ENCODE measurements at places on chromosomes 3 and 15.

GRCh38 chr3:9750556-9751411 is 1.0 kb downstream of the OGG1 start:
- DNase-seq = no peak

DNA sequence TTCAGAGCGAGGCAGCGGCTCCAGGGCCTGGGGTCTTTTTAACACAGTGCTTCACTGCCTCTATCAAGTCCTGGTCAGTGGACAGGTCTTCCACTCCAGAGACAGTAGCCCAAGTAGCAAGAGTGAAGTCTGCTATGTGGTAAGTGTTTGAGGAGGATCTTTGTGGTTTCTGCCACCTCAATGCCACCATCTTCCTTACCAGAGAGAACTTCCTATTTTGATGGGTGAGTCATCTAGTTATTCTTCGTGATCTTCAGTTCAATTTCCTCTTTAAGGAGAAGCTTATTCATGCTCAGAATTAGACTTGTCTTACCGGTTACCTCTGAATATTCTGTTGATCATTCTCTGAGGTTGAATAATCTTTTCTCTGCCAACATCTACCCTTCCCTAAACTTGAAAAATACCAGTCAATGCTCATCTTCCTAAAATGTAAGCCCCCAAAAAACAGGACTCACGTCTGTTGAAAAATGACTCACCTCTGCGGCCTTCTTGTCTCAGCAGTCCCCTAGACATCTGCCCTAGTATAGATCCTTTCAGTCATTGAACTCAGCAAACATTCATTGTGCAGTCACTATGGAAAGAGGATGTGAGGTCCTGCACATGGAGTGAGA is 32.2 kb upstream of the BCL6 start:
- peak; percentile 82 for DNase-seq

DNA sequence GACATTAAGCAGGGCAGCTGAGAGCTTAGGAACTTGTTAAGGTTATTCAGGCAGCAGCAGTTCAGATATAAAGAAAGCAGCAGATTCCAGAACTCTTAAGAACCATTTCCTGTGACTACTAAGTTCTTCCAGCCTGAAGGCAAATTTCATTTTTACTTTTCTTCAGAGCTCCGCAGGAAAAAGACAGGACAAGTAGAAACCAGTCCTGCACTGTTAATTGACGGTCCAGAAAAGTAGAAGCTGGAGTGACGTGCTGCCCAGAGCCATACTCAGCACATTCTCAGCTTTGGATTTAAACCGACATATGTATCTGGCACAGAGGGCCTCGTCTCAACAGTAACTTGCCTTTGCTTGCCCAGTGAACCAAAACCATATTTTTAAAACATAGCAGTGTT is 219.4 kb upstream of the STRIT1 start:
- no peak for DNase-seq

- no peak for DNase-seq
Observed at GRCh38 chr15:65910341-65910740, 41.0 kb downstream of the RAB11A start.

- no peak for DNase-seq
Observed at GRCh38 chr15:95594496-95594895, 736.0 kb upstream of the NR2F2 start.

DNA sequence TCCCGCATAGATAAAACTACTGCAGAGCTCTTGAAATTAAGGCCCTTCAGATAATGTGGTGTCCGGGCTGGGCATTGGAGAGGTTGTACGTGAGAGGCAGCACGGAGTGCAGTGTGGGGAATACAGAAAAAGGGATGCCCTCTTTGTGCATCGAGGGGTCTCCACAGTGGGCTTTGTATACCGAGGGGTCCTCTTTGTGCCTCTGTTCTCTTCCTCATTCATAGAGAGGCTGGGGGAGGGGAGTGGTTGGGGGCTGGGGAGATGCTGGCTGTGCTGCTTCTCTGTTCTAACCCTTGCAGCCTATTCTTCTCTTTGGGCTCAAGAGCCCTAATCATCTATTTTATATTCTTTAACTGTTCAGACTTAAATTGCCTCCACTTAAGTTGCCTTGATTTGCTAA is 74.3 kb upstream of the NDN start:
- no peak for DNase-seq

DNA sequence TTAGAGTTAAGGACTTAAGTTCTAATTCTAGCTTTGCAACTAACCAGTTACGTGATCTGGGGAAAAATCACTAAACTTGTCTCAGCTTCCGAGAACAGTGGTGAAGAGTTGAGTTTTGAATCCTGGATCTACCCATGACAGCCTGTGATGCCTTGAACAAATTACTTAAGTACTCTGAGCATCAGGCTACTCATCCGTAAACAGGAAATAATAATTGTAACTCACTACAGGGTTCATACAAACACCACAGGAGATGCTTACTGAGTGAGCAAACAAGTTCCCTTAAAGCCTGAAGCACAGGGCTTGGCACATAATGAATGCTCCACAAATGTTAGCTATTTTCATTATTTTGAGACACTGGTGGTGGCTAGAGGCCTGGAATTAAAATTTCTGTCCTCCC is 158.8 kb downstream of the ERC2 start:
- no peak for DNase-seq

DNA sequence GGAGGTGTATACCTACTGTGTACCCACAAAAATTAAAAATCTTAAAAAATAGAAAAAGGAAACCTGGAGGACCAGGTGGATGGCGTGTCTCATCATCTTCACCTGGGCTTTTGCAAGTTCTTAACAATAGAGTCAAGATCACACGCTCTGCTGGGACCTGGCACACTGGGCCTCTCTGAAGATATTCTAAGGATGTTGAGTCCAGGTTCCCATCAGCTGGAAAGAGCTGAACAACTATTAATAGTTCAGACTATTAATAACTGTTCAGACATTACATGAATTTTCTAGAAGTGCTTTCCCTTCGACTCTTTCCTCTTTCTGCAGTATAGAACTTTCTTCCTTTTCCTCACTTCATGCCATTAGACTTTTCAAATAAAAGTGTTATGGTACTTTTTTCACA is 320.2 kb upstream of the IL12A start:
- no peak for DNase-seq

- no peak for DNase-seq
Observed at GRCh38 chr3:184261854-184262763, 756 bp upstream of the CAMK2N2 start.

GRCh38 chr3:65922441-65922840 is 116.3 kb downstream of the MAGI1 start:
- no peak for DNase-seq

DNA sequence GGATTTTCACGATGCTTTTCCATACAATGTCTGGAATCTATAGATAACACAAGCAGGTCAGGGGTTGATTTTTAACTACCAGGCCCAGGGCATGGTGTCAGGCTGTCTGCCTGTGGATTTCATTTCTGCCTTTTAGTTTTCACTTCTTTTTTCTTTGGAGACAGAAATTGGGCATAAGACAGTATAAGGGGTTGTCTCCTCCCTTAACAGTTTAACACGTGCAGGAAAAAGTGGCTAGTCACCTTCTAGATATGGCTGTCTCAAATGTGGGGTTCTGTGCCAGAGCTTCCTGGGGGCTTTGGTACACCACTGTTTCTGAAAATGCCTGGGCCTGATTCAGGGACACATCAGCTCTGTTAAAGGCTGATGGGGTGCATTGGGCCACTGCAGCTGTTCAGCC is 7.4 kb upstream of the ZNF589 start:
- no peak for DNase-seq

- DNase-seq = no peak
Observed at GRCh38 chr15:77494073-77494867, 73.6 kb downstream of the HMG20A start.

- DNase-seq = no peak
Observed at GRCh38 chr3:52289747-52290595, 2.3 kb downstream of the GLYCTK start.

DNA sequence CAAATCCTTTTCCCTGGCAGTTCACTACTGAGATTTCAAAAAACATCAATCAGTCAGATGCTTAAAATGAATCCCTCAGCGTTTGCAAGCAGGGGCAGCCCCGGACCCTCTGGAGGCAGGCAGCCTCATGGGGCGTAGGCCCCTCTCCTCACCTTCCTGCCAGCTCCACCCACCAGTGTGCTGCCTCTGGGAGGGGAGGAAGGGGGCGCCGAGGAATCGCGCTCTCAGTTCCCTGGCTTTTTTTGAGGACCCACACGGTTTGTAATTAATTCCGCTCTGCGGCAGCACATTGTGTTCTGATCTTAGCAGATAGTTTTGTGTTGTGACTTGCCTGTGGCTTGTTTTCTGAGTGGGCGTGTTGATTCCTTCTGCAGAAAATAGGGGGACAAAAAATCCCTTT is 159.9 kb downstream of the KLF13 start:
- DNase-seq = no peak

DNA sequence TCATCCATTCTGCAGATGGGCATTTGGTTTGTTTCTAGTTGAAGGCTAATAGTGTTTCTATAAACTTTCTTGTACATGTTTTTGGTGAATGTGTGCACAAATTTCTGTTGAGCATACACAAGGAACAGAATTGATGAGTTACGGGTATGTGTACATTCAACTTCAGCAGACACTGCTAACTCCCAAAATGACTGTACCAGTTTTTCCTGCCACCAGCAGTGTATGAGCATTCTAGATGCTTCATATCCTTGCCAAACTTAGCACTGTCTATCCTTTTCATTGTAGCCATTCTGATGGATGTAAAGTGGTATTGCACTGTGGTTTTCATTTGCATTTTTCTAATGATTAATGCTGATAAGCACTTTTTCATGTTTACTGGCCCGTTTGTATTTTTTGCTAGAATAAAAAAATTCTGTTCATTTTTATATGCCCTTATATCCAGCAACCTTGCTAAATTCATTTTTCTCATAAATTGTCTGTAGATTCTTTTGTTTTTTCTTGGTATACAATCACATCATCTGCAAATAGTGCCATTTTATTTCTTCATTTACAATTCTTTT is 110.2 kb downstream of the ATP1B3 start:
- no peak for DNase-seq

- peak; percentile 34 for DNase-seq
Observed at GRCh38 chr15:77118882-77119321, 48.0 kb upstream of the TSPAN3 start.

DNA sequence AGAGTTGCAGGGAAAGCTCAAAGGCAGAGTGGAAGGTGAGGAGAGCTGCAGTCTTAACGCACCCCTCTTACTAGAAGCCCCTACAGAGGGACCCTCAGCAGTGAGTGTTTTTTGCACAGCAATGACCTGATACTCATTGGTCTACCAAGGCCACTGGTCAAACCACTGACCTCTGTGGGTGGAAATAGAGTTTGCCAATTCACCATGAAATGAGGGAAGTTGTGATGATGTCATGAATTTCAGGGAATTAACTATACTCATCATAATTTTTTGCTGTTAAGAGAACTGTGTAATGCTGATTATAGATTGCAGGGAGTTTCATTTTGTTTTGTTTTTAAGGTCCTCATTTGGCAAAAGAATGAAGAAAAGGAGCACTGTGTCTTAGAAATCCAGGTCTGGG is 101.7 kb upstream of the SMAD3 start:
- DNase-seq = no peak

GRCh38 chr15:67133738-67134066 is 68.3 kb downstream of the SMAD3 start:
- no peak for DNase-seq

DNA sequence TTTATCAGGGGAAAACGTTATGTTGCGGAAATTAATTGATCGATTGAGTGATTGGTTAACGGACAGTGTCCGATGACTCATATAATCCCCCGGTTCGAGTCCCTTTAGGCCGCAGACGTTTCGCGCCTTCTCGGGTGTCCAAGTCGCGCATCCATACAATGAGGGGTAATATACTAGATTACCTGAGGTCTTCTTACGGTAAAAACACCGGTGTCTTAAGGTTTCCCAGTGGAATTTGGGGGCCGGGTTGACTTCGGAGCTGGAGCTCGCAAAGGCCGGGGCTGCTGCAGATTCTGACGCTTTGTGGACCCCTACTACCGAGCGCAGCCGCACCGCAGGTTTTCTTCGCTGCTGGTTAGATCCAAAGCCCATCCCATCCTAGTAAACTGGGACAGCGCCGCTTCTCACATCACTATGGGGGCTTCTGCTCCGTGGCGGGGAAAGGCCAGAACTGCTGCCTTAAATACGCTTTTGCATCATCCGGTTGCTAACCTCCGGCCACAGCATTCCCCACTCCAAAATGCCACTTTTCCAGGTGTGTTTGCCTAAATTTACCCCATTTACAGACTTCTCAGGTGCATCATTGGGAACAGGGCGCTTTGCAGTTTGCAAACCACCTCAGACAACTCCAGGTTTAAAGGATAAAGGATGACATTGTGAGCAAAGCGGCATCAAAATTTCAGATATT is 858 bp upstream of the SACM1L start:
- peak; percentile 48 for DNase-seq

- no peak for DNase-seq
Observed at GRCh38 chr15:50137893-50138292, 18.9 kb upstream of the ATP8B4 start.

- DNase-seq = no peak
Observed at GRCh38 chr3:18888370-18888769, 259.9 kb upstream of the KCNH8 start.

GRCh38 chr3:130820976-130821375 is 72.9 kb upstream of the ATP2C1 start:
- DNase-seq = no peak

GRCh38 chr15:98900356-98900755 is 107.2 kb downstream of the PGPEP1L start:
- no peak for DNase-seq

- DNase-seq = no peak
Observed at GRCh38 chr15:62766599-62766998, 275.9 kb upstream of the TPM1 start.

DNA sequence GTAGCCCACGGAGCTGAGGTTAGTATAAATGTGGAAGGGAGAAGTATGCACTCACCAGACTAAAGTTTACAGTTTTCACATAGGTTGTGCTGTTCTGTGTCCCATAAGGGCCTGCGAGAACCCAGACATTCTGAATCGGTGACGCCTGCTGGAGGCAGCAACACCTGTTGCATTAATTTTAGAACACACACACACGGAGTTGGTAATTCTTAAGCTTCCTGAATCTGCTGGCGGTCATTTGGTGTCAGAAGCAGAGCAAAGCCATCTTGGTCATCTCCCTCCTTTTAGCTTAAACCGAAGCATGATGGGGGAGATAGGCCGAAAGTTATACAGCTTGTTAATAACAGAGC is 41.1 kb upstream of the AP3B2 start:
- no peak for DNase-seq
